Mesothelial cell of epicardium (in vitro differentiated cells): ENCODE measurements at places on chromosomes 7 and 10.

- H3K27me3 ChIP-seq = no peaks in the 10 kb centered on the region
- peak overlapping the region; percentile 61 for H3K27ac ChIP-seq
- peaks cover 12% of the 10 kb centered on the region for H3K4me1 ChIP-seq
Measured at GRCh38 chr7:74568658-74569057, 88.9 kb upstream of the GTF2I start.

- no peak overlapping the region for H3K27ac ChIP-seq
- no peaks in the 10 kb centered on the region for H3K36me3 ChIP-seq
- no peak for DNase-seq
- no peak overlapping the region for H3K4me3 ChIP-seq
Measured at GRCh38 chr10:106672517-106673175, 491.9 kb downstream of the SORCS1 start.

GRCh38 chr7:98054585-98054984 lies 52.1 kb upstream of the LMTK2 start:
- peaks cover 3% of the 10 kb centered on the region for H3K4me1 ChIP-seq
- H3K27me3 ChIP-seq = peaks cover 39% of the 10 kb centered on the region
- H3K27ac ChIP-seq = no peak overlapping the region
- no peaks in the 10 kb centered on the region for H3K36me3 ChIP-seq
- no peak for DNase-seq

DNA sequence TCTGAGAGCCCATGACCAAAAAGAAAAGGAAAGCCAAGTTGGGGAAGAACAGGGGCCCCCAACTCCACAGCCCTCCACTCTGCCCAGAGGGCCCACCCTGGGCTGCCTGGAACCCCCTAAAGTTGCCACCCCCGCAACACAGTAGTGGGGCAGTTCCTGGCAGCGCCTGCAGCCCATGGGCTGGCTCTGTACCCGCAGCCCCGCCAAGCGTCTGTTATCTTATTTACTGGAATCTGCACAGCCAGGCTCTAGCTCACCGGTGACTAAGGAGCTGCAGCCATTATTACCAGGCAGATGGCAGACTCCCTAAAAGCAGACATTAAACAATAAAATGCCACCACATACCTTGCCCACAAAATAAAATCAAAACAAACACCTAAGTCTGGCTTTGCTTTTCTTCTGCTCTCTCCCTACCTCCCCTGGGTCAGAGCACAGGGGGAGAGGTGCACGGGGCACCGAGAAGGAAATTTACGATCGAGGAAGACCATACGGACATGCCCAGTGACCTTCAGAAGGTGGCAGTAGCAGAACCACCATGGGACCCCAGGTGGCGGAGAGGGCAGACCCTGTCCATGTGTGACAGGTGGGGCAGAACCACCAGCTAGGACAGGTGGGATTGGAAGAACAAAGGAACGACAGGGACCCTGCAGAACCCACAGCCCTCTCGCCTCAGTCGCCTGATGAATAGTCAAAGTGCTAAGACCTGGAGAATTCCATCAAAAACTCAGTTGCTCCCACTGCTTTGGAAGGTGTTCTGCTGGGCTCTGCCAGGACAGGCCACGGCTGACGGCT lies 66.3 kb downstream of the PRKAG2 start:
- no peak overlapping the region for H3K4me3 ChIP-seq
- DNase-seq = no peak
- peaks cover 66% of the 10 kb centered on the region for H3K27me3 ChIP-seq
- peaks cover 8% of the 10 kb centered on the region for H3K4me1 ChIP-seq
- no peak overlapping the region for H3K27ac ChIP-seq

DNA sequence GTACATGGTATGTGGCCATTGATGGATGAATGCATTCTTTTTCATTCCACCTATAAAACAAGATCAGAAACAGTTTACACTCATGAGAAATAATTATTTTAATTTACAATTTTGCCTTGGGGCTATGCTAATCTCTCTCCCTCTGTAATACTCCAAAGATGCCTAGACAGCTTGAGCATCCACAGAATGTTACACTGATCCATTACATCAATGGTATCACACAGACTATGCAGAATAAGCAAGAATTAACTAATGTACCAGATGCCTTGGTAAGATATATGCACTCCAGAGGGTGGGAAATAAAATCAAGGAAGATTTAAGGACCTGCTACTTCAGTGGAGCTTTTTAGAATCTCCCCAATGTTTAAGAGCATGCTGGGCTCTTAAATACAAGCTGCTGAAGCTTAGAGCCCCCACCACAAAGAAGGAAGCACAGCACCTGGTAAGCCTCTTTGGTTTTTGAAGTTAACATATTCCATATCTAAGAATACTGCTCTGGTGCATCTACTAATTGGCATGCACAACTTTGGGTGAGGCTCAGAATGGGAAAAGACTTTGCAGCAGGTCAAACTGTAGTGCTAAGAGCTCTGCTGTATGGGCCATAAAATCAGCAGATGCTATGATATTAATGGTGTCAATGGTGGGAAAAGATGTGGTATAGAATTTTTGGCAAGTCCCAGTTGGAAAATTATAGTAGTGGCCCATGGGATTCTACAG lies 219.6 kb downstream of the SLC25A13 start:
- DNase-seq = no peak
- H3K27me3 ChIP-seq = no peaks in the 10 kb centered on the region
- peaks cover 6% of the 10 kb centered on the region for H3K36me3 ChIP-seq
- no peak overlapping the region for H3K4me3 ChIP-seq
